ENCODE measurements at places on chromosomes 7 and 10.

GRCh38 chr10:71637305-71637704 is 82.3 kb downstream of the C10orf105 start:
- no peak for DNase-seq

DNA sequence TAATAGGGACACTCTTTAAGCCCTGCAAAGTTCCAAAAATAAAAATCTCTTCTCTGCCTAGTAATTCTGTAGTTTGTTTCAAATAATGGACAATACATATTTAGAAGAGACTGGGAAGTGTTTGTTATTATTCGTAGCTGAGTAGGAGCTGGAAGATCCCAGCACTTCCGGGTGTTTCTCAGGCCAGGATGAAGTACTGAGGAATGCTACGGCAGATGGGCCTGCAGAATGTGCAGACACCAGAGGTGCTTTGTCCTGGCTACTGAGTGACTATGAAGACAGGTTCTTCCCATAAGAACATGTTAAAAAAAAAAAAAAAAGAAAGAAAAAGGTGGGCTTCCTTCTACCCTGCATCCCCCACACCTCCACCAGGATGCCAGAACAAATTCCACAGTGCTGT is 36.1 kb downstream of the ETV1 start:
- DNase-seq, result no peak

GRCh38 chr10:116697816-116698215 is 44.5 kb downstream of the HSPA12A start:
- DNase-seq, result no peak

- DNase-seq, result no peak
Observed at GRCh38 chr7:74455928-74456327, 2.2 kb downstream of the GTF2IRD1 start.

- DNase-seq, result no peak
Observed at GRCh38 chr10:110311357-110311949, 6.7 kb upstream of the SMNDC1 start.

GRCh38 chr7:132065193-132065988 is 509.0 kb upstream of the PODXL start:
- no peak for DNase-seq

DNA sequence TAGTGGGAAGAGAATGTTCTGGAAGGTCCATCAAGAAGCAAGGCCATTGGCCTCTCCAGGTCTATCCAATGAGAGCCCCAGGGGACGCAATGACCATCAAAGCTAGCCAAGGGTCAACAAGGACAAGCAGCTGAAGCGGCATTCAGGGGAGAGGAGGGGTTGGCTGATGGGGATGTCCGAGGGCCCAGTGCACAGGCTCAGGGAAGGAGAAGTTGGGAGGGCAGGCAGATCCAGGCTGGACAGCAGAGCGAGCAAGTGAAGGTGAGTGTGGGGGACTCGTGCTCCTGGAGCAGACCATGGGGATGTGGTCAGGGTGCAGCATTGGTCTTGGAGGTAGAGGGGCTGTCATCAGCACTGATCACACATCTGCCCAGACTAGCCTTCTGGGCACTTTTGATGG is 275.4 kb upstream of the TCERG1L start:
- DNase-seq, result no peak

DNA sequence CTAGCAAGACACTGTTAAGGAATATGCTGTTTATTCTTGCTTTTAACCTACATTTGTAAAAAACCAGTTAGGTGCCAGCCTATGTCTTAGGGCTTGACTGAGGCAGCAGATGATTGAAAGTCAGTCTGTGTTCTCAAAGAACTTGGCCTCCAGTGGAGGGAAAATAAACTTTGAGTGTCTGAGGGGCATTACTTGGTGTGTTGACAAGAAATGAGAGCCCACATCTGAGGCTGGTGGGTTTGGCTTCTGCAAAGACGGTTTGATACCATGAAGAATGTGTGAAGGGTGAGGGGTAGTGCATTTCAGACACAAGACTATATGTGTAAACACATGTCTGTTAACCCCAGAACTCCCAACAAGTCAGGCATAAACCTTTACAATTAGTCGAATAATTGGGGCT is 28.5 kb downstream of the CCSER2 start:
- no peak for DNase-seq

DNA sequence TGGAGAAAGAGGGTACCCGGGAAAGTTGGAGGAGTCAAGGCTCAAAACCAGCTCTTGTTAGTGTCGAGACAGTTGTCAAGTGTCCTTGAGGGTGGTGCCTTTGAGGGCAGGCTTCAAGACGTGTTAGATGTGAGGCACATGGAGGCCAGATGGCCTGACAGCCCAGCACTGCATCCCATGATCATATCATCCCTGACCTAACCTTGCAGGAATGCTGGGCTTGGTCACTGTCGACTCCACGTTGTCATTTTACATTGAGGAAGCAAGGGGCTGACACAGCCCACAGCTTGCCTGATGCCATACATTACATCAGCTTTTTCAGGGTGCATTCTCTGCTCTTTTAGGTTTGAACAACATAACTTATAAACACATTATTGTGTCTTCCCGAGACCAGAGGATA is 114.1 kb downstream of the ABCA13 start:
- no peak for DNase-seq

GRCh38 chr7:53520841-53521240 is 485.4 kb downstream of the POM121L12 start:
- no peak for DNase-seq

DNA sequence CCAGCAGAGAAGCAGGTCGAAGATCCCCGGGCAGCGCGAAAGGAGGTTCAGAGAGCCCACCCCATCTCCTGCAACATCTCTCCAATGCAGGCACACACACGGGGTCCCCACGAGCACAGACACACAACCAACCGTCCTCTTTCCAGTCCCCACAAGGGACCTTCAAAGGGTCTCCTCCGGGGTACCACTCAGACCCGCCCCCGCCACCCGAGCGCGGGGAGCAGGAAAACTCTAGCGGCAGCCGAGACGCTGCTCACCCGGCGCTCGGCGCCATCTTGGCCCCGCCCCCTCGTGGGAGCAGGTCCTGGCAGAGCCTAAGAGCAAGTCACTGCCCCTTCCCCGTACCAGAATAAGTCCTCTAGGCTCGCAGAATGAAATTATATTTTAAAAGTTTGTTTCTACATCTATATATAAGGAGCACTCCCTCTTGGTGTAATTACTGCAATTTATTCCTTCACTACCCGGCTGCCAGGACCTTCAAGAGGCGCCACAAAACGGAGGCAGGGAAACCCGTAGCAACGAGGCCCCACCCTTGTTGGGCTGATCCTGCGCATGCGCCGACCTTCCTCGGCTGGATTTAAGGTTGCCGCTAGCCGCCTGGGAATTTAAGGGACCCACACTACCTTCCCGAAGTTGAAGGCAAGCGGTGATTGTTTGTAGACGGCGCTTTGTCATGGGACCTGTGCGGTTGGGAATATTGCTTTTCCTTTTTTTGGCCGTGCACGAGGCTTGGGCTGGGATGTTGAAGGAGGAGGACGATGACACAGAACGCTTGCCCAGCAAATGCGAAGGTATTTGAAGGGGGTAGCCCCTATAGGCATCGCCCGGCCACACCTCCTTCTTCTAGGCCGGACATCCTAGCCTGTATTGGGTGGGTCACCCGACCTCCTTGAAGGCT is at the start of the genes CNPY4 and TAF6:
Gene CNPY4, plus strand, starts transcription at position 563 of the 898 bp plus-strand sequence. Its CDS starts 111 bp downstream, at position 674.
Gene TAF6, minus strand, starts transcription at position 287 of the 898 bp plus-strand sequence. CDS start 5,149 bp downstream, outside the sequence.
- peak; percentile 92 for DNase-seq

- DNase-seq, result no peak
Observed at GRCh38 chr7:133300088-133300487, 47.2 kb downstream of the EXOC4 start.

GRCh38 chr10:48526011-48526821 is 78.7 kb downstream of the ARHGAP22 start:
- no peak for DNase-seq

DNA sequence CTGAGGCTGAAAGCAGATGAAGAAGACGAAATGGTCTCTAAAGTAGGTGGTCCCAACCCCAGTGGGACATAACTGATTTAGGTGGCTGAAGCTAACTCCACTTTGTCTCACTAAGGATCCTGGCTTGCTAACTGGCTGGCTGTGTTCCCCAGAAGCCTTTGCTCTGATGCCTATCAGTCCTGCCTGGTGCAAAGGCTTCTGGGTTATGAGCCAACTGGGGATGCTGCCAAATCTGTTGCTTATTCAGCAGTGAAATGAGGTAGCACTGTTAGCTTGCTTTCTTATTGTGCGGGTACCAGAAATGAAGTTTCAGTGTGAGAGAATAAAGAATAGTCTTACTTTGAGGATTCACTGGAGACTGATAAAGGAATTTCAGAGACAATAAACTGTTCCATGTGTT is 18.1 kb downstream of the PRKG1 start:
- DNase-seq, result peak; percentile 58

- DNase-seq, result no peak
Observed at GRCh38 chr7:121163699-121164098, 165.1 kb upstream of the WNT16 start.

DNA sequence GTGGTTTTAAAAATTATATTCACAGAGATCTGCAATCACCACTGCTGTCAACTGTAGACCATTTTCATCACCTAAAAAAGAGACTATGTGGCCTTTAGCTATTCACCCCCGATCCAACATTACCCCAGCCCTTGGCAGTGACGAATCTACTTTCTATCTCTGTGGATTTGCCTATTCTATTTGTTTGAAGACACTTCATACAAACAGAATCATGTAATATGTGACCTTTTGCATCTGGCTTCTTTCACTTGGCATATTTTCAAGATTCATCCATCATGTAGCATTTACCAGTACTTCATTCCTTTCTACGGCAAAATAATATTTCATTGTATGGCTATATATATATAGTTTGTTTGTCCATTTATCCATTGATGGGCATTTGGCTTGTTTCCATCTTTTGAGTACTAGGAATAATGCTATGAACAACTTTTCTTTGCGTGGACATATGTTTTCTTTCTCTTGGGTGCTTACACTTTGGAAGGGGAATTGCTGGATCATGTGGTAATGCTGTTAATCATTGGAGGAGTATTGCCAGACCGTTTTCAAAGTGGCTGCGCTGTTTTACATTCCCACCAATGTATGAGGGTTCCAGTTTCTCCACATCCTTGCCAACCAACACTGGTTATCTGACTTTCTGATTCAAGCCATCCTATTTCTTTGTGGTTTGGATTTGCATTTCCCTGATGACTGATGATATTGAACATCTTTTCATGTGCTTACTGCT is 22.3 kb downstream of the ADAMTS14 start:
- no peak for DNase-seq

DNA sequence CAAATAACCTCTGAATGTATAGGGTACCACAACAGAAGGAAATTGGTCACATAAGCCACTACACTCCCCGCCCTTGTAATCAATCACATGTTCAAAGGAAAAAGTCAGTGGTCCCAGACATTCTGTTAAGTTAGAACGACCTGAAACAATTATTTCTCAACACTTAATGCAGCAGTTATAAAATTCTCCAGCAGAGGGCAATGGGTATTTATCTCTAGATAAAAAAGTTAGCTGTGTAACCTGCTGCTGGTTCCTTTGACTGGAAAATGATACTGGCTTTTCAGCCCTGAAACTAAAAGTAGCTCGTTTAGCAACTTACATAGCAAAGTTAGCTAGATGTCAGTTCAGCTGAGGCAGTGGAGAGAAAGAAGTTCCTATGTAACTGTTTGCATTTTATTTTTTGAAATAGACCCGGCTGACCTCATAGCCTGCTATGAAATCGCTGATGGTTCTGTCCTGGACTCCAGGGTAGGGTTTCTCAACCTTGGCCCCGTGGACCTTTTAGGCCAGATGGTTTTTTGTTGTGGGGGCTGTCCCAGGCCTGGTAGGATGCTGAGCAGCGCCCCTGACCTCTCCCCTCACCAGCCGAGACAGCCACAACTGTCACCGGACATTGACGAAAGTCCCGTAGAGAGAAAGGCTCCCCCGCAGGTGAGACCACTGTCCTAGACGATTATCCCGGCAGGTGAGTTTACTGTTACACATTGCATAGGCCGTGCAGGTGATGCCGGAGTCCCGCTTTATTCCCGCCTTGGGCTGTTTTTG is 40.2 kb upstream of the PROSER2 start:
- no peak for DNase-seq

GRCh38 chr10:99368646-99369045 is 39.5 kb downstream of the CNNM1 start:
- DNase-seq, result no peak

- DNase-seq, result peak; percentile 77
Observed at GRCh38 chr10:102408728-102409603, 9.6 kb downstream of the PSD start.

GRCh38 chr10:43623351-43623750 is 17.1 kb downstream of the ZNF485 start:
- DNase-seq, result no peak

GRCh38 chr7:8068892-8069686 is 100.5 kb downstream of the GLCCI1 start:
- DNase-seq, result no peak

GRCh38 chr7:70325509-70326101 is 727.3 kb downstream of the AUTS2 start:
- no peak for DNase-seq

- DNase-seq, result no peak
Observed at GRCh38 chr10:7457478-7458316, 46.9 kb upstream of the SFMBT2 start.

- DNase-seq, result no peak
Observed at GRCh38 chr10:131673396-131673795, 227.4 kb upstream of the PPP2R2D start.

GRCh38 chr10:102545997-102546396 is 42.2 kb downstream of the SUFU start:
- no peak for DNase-seq

DNA sequence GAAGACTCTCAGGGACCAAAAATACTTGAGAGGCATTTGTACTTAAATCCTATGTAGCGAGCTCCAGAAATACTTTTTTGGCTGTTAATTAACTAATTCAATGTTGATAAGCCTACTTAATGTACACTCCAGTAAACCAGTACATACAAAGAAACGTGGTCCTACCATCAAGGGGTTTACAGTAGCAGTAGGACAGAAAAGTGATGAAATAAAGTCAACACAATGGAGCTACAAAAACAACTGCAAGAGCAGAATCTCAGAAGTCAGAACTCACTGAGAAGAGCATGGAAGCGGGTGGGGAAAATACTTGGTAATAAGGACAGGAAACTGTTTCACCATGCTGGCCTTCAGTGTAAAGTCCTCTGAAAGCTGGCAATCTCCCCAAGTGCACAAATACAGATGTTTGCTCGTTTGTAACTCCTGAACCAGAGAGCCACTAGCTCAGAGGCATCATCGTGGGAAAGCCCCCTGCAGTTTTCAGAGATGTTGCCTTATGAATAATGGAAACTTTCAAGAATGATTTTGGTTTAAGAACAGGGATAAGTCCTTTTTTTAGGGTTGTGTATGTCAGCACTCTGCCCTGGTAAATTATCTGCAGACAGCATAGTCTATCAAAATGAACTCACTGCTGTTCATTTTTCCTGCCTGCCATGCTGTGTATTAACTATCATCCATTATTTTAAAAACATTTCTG is 233.2 kb downstream of the SORCS1 start:
- DNase-seq, result no peak

GRCh38 chr10:86758189-86759072 is 2.0 kb downstream of the BMPR1A start:
- DNase-seq, result no peak

Data from nucleus accumbens (tissue), 56 donors.